ENCODE measurements at places on chromosomes 1 and 21.

DNA sequence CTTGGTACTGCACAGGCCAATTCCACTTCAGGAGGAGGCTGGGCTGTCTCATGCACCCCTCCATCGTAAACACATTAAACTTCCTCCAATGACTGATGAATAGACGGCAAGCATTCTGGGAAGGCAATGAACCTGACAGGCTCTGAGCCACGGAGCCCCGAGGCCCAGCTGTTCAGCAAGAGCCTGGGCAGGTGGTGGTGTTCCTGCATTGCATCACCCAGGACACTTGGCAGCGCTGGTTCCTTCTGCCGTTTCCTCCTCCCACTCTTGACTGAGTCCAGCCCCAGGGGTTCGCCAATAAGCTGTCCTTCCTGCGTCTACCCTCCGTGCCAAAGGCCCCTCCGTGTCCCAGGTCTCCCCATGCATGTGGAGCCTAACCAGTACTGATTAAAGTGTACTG, 109.8 kb downstream of the JAK1 start:
- no peak for DNase-seq

GRCh38 chr1:44723496-44724295, 7.3 kb downstream of the RNU5D-1 start:
- DNase-seq: no peak

DNA sequence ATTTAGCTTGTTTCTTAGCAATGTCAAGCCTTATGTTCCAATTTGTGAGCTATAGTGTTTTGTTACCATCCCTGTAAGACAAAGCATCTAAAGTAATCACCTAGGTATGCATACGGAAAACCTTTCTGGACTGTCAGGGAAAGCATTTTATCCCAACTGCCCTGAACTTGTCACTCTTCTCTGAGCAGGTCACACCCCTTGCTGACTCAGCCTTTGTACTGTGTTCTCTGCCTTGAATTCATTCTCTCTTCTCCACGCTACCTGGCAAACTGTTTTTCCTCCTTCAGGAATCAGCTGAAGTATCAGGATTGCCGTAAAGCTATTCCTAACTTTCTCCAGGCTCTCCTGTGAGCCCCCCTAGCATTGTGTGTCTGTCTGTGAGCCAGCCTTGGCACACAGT, 54.2 kb downstream of the PBX1 start:
- DNase-seq: no peak

DNA sequence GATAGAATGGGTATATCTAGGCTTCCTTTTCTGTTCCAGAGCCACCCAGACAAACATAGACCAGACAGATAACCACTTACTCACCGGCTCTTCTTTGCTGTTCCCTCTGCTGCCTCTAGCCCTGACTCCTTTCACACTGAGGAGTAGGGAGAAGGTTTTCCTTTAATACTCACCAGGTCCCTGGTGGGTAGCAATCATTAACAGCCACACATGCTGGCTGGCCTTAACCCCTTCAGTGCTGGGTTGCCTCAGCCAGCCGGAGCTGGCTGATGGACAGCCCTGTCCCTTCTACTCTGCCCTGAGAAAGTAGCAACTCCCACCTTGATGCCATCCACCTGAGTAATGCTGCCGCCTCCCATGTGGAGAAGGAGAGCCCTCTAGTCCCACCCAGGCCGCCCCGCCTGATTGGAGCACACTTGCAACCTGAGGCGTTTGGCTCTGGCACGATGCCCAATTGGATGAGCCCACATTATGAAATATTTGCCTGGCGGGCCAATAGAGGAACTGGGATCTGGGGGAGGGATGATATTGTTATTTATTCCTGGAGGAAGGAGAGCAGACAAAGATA, 71.6 kb downstream of the PLEKHA6 start:
- peak; percentile 47 for DNase-seq

DNA sequence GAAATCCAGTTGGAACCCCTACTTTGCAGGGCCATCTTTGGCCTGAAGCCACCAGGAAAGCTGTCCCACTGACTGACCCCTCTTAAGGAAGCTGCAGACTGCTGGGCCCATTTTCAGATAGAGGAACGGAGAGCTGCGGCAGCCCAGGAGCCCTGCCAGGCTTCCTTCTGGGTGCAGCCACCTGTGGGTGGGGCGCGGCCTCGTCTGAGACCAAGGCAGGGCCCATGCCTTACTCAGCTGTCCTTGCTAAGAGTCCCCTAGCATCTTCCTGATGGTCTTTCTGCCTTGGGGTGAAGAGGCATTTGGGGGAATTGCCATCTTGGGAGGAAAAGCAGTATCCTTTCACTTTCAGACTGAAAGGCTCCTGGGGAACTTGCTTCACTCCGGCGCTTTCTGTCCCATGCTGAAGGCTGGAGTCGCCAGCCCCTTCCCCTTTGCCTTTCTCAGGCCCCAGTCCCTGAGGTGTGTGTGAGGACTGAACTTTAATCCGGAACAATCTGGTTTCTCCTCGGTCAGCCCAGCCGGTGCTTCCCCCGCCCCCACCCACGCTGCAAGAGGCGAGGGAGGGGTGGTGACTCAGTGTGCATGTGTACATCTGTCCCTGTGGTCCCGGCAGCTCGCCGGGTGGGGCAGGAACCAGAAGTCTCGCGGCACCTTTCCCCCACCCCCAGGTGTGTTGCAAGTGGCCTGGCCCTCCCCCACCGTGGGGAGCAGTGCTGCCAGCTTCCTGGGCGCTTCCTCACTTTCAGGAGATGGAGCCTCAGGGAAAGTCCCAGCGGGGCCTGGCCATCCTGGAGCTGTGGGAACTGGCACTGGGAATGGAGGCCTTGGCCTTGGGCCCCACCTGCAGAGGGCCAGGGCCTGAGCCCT, 5.1 kb downstream of the ZC3H12A start:
- DNase-seq: no peak

GRCh38 chr1:234009668-234010067, 105.2 kb downstream of the SLC35F3 start:
- no peak for DNase-seq

- DNase-seq: no peak
Measured at GRCh38 chr1:8660411-8660828, 157.0 kb downstream of the RERE start.

GRCh38 chr21:31682620-31683019, 23.1 kb downstream of the SOD1 start:
- DNase-seq: no peak

GRCh38 chr1:6512245-6512907, 20.9 kb upstream of the PLEKHG5 start:
- DNase-seq: no peak

GRCh38 chr21:28663111-28663693, 329.5 kb downstream of the LTN1 start:
- no peak for DNase-seq

- DNase-seq: no peak
Measured at GRCh38 chr1:52204696-52205095, 62.8 kb downstream of the ZFYVE9 start.

- no peak for DNase-seq
Measured at GRCh38 chr21:21661741-21662140, 663.5 kb downstream of the NCAM2 start.

DNA sequence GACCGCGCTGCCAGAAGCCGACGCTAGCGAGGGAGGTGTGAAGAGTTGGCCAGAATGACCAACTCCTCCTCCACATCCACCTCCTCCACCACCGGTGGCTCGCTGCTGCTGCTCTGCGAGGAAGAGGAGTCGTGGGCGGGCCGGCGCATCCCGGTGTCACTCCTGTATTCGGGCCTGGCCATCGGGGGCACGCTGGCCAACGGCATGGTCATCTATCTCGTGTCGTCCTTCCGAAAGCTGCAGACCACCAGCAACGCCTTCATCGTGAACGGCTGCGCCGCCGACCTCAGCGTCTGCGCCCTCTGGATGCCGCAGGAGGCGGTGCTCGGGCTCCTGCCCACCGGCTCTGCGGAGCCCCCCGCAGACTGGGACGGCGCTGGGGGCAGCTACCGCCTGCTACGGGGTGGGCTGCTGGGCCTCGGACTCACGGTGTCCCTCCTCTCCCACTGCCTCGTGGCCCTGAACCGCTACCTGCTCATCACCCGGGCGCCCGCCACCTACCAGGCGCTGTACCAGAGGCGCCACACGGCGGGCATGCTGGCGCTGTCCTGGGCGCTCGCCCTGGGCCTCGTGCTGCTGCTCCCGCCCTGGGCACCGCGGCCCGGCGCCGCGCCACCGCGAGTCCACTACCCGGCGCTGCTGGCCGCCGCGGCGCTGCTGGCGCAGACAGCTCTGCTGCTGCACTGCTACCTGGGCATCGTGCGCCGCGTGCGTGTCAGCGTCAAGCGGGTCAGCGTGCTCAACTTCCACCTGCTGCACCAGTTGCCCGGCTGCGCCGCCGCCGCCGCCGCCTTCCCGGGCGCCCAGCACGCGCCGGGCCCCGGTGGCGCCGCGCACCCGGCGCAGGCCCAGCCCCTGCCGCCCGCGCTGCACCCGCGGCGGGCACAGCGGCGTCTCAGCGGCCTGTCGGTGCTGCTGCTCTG, 1.2 kb downstream of the GPR88 start:
- DNase-seq: no peak

DNA sequence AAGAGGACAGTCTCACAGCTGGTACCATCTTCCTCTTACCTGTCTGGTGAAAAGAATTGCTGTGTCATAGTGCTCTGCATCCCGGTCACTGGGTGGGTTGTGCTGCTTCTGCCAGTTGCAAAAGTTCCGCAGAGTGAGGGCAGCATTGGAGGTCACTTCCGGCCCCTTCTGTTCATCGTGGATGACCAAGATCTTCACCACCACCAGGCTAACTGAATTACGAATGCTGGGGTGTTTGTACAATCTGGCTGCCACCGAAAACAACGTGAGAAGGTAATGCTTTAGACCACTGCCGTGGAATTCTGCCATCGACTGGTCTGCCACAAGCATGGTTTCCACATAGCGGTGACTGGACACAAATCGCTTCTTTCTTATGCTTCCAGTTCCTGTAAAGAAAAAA, 2.9 kb downstream of the ADAMTS1 start:
- DNase-seq: no peak

- DNase-seq: no peak
Measured at GRCh38 chr1:210291786-210292230, 36.9 kb upstream of the HHAT start.

DNA sequence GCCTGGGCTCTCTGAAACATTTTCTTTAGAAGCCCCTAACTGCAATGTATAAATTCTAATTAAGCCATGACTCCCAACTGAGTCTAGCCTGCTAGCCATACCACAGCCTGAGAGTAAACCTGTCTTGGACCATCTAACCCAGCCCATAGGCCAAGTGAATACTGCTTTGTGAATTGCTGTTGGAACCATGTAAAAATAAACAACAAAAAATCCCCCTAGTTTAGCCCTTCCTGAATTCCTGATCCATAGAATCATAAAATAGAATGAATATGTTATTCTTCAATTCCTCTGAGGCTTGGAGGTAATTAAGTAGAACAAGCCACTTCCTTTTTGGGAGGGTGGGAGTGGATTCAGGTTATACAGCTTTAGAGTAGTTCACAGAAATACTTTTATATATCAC, 1496.4 kb downstream of the MRPL39 start:
- no peak for DNase-seq

GRCh38 chr1:43313771-43314170, 13.0 kb downstream of the TIE1 start:
- DNase-seq: no peak

GRCh38 chr1:41384579-41384978, 23.3 kb downstream of the FOXO6 start:
- DNase-seq: no peak

- DNase-seq: no peak
Measured at GRCh38 chr1:213661302-213661701, 326.5 kb upstream of the PROX1 start.

- DNase-seq: no peak
Measured at GRCh38 chr1:208461680-208462079, 217.5 kb upstream of the PLXNA2 start.

GRCh38 chr1:95984798-95985374, 736.7 kb upstream of the PTBP2 start:
- no peak for DNase-seq

DNA sequence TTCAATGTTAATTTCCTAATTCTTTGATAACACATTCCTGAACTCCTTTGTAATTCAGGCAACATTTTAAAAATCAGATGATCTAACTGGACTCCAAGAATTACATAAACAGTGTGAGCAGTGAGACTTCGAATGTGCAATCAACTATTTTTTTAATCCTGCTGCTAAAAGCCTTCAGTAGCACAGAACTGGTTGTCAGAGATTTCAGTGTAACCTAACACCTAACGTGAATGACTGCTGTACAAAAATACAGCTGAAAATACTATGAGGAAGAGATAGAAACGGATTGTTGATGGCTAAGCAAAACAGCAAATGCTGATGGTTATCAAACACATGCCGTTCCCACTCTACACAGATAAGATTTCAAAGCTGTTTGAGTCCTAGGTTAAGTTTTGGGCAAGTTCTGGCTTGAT, 46.1 kb downstream of the APP start:
- no peak for DNase-seq

Data from NCI-H460 (cell line).